Femur (tissue), 1 donor: ENCODE measurements at places on chromosomes 2 and 18.

DNA sequence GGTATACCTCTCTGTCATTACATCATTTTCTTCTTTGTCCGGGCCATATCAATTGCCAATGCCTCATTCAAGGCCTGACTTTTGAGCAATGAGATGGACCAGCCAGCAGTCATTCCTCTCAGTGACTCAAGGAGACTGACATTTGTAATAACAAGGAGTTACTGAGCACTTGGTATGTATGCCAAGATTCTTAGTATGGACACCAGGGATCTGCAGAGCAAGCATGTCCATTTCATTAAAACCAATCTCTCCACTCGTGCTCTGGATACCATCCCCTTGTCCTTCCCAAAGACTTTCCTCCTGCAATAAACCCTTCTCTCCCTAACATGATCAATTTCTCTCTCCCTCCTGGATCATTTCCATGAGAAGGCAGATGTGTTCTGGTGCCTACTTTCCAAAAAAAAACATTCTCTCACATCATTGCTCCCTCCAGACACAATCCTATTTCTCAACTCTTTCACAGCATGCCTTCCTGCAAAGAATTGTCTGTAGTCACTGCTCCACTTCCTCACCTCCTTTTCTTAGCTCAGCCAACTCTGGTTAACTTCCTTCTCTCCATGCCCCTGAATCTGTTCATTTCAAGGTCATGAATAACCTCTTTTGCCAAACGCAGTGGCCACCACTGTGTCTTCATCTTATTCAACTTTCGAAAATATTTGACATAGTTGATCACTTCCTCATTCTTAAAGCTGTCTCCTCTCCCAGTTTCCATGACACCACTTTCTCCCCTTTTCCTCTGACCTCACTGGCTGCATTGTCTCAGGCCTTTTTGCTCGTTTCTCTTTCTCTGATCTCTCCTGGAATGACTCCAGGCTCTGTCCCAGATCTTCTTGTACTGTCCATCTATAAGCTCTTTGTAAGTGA, 102.8 kb upstream of the CYP1B1 start:
- no peak for DNase-seq

DNA sequence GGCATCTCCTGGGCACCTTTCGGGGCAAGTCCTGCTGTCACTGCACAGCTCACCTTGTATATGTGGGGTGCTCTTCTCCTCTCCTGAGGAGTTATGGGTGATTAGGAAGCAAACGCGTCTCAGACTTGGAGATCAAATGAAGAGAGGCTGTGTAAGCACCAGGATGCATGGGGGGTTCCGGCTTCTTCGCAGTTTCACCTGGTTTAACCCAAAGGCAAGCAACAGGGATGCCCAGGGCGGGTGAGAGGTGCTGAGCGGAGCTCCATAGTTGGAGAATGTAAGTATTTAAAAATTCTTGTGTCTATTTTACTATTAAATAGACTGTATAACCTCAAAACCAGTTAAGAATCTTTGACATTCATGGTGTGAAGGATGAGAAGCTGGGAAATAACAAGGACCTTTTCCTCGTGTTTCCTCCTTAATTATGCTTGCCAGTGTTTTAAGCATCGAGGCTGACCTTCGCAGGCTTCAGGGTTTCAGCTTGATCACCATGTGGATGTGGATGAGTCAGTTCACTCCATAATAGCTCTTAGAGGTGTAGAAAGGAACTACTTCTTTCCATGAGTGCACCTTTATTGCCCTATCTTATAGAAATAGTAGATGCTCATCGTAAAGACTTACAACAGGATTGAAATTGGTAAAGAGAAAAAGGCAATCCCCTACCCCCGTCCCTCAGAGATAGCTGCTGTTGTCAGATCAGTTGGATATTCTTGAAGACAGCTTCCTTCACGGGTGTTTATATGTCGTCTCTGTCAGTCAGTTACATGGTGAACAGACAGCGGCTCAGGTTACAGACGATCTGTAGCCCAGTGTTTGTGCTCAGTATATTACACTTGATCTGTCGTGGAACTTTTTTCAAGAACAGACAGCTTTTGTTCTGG, 201.1 kb downstream of the AGAP1 start:
- DNase-seq: no peak

- no peak for DNase-seq
Observed at GRCh38 chr2:74577448-74577847, 22.9 kb downstream of the DOK1 start.

GRCh38 chr18:63112706-63113105, 206.9 kb downstream of the BCL2 start:
- DNase-seq: no peak

DNA sequence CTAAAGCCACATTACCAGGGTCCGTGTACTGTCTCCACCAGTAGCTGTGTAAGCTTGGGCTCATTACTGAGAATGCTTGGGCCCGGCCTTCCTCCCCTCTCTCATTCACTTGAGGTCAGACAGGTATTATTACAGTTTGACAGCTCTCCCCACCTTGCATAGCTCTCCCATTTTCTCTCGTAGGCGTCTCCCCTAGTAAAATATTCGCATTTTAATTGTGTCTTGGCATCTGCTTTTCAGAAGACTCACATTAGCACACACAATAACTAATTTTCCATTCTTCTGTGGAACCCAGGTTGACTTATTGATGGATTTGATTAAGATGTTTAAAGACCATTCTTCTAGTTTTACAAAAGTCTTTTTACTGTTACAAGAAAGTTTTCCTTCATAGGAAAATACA, 71.1 kb upstream of the CYP20A1 start:
- DNase-seq: no peak

DNA sequence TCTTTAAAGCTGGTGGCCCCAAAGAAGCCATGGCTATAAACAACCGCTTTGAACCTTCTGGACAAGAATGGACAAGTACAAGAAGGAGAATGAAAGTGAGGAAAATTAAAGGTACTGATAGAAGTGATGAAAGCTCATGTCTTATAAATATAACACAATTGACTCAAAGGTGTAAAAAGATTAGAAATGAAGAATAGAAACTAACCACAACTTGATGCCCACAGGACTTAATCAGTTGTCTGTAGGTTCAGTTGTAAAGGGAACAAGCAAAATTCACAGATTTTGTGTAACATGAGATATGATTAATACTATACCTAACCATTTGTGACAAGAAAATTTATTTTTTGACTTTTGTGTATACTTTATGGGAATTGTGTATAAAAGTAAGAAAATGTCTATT, 135.7 kb downstream of the NUP35 start:
- DNase-seq: no peak

DNA sequence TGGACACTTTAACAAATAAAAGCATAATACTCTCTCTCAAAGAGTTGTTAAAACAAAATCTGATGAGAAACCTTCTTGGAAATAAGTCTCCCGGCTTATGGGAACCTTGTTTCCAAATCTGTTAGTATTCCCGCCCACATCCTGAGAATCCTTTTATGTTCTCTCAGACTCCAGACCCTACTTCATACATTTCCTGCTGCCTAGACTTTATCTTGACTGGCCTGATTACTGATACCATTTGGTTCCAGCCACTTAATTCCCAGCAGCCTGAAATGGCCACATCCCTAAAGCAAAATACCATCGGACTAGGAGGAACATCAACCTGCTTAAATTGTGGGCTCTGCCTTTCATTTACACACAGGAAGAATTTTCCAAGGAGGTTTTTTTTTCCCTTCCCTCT, 79.1 kb upstream of the CYP1B1 start:
- DNase-seq: no peak

- peak; percentile 39 for DNase-seq
Observed at GRCh38 chr2:43540021-43540779, 55.6 kb downstream of the THADA start.

- DNase-seq: peak; percentile 24
Observed at GRCh38 chr2:134739879-134740301, 21.1 kb upstream of the TMEM163 start.

DNA sequence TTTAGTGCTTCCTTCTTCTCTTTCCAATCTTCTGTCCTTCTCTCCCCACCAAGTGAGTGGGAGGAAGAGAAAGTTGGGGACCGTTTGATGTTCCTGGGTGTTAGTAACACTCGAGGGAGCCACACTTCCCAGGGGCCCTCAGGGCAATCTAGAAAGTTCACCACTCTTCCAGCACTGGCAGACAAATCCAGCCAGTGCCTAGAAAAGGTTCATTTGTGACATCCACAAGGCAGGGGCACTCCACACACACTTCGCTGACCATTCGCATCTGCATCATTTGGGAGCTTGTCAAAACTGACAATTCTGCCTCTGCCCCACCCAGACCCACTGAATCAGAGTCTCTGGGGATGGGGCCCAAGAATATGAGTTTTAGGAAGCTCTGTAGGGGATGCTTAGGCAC, 86.8 kb upstream of the ST3GAL5 start:
- DNase-seq: no peak

DNA sequence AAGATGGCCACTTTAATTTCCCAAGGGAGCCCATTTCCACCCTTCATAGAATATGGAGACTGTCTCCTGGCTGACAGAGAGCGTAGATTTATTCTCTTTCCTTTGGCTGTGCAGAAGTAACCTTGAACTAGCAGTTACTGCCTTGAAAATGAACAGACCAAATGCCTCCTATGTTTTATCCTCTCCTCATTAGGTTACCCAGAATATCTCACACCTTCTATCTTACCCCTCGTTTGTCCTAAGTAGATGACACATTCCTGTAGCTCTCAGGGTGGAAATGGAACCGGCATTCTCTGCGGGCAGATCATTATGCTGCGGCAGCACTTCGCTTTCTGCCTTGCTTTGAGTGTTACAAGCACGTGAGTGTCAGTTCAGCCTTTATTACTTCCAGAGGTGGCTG, 336.5 kb downstream of the DCDC2C start:
- DNase-seq: no peak

GRCh38 chr2:192783643-192784042, 588.9 kb upstream of the TMEFF2 start:
- DNase-seq: no peak

- peak; percentile 35 for DNase-seq
Observed at GRCh38 chr2:190859347-190860297, 21.0 kb upstream of the GLS start.

DNA sequence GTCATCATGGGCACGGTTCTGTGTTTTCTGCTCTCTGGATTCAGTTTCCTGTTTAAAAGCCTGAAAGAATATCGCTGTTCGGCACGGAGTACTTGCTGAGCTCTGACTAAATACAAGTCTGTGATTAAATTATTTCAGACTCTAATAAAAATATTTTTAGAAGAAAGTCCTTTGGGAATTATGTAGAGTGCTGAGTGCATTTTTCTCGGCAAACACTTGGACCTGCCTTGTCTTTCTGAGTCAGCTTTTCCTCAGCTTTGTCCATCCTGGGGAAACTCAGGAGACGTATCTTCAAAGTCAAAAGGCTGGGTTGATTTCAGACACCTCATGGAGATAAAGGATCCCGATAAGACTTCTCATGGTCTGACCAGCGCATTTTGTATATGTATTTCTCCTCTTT, 45.9 kb downstream of the IL1R2 start:
- peak; percentile 58 for DNase-seq

DNA sequence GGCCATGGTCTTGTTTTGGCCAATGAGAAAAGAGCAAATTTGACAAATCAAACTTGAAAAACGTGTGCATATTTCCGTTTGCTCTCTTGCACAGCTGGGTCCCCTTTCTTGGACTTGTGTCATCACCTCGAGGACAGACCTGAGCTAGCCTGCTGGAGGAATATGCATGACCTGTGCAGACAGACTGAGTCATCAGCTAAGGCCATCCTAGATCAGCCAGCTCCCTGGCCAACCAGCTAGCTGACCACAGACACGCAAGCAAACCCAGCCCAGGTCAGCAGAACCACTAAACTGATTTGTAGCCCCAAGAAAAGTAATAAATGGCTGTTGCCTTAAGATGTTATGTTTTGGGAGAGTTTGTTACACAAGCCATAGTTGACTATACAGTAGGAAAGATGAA, 61.3 kb upstream of the PAX3 start:
- no peak for DNase-seq

- DNase-seq: no peak
Observed at GRCh38 chr2:212327171-212327809, 211.3 kb downstream of the ERBB4 start.

- DNase-seq: no peak
Observed at GRCh38 chr2:167510071-167510759, 621.9 kb downstream of the XIRP2 start.

GRCh38 chr2:216346781-216347180, 25.5 kb downstream of the MARCHF4 start:
- no peak for DNase-seq

DNA sequence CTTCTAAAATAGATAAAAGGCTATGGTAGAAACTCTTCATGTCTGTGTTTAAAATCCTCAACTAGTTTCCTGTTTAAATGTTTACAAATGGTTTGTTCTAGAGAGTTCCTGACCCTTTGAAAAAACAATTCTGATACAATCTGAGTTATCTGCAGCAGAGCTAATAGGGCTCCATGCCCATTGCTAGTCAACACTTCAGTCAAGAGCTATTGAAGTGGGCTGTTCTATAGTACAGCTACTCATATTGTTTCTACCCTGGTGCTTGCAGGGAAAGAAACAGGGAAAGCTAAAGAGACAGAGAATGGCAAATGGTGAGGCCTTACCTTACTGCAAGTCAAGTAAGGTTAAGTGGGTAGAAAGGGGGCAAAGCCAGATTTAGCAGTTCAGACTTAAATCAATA, 112.3 kb upstream of the CAVIN2 start:
- no peak for DNase-seq

DNA sequence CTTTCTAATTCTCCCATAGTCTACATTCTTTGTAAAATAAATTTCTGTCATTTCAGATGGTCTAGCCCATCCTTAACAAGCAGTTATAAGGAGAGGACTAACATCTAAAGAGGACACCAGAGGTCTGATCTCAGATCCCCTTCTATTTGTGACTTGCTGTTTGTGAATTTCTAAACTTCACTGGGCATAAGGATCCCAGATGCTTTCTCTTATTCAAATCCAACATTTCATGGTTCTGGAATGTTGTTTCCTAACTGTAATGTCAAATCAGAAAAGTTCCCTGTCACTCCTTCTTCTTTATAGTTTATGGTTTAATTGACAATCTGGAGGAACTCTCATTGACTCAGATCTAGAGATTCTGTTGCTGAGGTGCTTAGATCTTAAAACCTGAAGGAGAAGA, 430.2 kb downstream of the MEIS1 start:
- no peak for DNase-seq

GRCh38 chr2:98458667-98459380, 14.2 kb downstream of the INPP4A start:
- DNase-seq: no peak

DNA sequence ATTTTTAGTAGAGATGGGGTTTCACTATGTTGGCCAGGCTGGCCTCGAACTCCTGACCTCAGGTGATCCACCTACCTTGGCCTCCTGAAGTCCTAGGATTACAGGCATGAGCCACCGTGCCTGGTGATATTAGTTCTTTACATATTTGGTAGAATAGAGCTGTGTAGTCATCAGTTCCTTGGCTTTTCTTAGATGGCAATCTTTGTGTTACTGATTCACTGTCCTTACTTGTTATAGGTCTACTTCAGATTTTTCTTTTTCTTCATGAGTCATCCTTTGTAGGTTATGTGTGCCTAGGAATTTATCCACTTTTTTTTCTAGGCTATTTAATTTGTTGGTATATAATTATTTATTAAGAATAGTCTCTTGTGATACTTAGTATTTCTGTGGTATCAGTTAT, 30.3 kb upstream of the ZSWIM2 start:
- no peak for DNase-seq

GRCh38 chr2:135121016-135121657, 69.0 kb downstream of the RAB3GAP1 start:
- no peak for DNase-seq
